ENCODE measurements at places on chromosomes 11 and 22.

DNA sequence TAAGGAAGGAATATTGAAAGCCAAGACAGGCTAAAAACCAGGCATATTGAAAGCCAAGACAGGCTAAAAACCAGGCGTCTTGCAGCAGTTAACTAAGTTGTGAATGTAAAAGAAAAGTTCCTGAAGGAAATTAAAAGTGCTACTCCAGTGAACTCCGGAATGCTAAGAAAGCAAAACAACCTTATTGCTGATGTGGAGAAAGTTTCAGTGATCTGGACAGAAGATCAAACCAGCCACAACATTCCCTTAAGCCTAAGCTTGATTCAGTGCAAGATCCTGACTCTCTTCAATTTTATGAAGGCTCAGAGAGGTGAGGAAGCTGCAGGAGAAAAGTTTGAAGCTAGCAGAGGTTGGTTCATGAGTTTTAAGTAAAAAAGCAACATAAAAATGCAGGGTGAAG is 51.4 kb downstream of the PACS1 start:
- DNase-seq: no peak

DNA sequence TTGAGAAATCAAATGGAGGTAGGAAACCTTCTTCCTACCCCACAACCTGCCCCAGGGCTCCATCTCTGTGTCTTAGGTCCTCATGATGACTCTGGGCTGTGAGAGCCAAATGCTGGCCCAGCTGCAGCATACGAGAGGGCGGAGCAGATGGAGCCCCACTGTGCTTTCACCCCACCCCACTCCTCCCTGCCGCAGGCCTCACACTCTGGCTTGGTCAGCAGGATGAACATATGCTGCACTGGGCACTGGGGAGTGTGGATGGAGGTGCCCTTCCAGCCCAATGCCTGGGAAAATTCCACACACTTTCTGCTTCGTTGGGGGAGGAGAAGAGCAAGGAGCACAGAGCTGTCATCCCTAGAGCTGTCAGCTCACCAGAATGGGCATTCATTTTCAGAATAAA is 271.6 kb upstream of the CADM1 start:
- no peak for DNase-seq

DNA sequence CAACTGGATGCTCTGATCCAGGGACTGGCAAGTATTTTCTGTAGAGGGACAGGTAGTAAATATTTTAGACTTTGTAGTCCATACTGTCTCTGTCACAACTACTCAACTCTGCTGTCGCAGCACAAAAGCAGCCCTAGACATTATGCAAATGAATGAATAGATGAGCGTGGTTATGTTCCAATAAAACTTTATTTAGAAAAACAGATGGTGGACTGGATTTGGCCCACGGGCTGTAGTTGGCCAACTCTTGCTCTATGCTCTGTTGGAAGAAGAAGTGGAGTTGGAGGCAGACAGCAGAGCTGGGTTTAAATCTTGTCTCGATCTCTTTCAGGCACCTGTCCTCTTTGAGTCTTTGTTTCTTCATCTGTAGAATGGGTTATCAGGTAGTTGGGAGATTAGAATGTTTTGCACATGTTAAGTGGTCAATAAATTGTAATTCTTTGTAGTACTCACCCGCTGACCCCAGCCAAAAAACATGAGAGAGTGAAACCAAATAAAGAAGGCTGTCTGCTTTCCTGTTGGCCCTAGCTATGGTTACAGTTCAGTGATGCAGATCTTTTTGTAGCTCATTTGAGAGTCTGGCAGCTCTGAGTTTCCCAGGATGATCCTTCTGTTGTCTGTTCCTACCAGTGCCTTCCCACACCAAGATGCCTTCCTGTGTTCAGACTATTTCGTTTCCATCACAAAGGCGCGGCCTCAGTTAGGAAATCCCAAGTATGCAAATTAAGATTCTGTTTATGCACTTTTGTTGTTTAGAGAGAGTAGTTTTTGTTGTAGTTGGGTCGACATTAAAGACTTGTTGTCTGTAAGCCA is 198.1 kb upstream of the SEZ6L start:
- no peak for DNase-seq

DNA sequence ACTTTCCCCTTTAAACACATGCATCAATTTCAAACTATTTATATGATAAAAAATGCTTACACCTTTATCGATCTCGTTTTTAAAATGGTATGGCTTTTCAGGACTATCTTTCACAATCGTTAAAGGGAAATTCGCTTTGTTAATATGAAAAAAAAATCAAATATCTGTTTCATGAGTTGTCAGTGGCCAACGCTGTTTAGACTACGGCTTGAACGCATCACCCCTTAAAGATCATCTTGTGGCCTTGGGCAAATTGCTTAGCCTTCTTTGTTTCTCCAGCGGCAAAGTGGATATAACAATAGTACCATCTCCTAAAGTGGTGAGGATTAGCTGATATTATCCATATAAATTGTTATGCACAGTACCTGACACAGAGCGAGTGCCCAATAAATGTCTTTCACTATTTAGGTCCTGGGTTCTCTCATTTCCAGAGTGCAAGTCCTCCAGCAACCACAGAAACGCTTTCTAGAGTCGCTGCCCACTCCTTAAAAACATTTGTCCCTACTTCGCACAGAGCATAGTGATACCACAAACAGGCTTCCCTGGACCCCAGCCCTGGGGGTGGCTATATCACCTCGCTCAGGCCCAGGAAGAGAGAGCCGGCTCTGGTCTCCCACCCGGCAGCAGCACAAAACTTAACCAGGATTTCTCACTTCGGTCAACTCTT is 904 bp downstream of the SLC35F2 start:
- DNase-seq: no peak

GRCh38 chr11:109864151-109864661 is 229.0 kb upstream of the ZC3H12C start:
- no peak for DNase-seq

DNA sequence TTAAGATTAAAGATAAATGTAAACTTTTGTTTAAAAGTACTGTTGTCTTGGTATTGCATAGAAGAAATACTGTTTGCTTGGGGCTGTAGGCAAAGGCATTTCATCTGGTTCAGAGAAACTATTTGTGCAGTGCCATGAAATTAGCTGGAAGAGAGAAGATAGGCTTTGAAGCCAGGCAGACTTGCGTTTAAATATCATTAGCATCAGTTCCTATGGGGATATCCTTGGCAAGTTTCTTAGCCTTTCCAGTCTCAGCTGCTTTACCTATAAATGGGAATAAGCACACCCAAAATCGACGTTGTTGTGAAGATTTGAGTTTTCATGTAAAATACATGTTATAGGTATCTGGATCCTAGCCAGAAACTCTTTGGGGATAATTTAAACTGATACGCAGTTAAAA is 133.9 kb downstream of the FBXO7 start:
- no peak for DNase-seq

GRCh38 chr22:41674846-41675340 is 13.8 kb downstream of the SNU13 start:
- DNase-seq: no peak
